Glutamatergic neuron (in vitro differentiated cells): ENCODE measurements at places on chromosomes 13 and 19.

- no peak for DNase-seq
Measured at GRCh38 chr13:95647321-95647720, 2.8 kb upstream of the DZIP1 start.

- DNase-seq: no peak
Measured at GRCh38 chr13:94254737-94255136, 224.7 kb downstream of the DCT start.

- no peak for DNase-seq
Measured at GRCh38 chr19:13068085-13068846, 34.4 kb downstream of the LYL1 start.

- no peak for DNase-seq
Measured at GRCh38 chr13:28327373-28328270, 167.3 kb downstream of the FLT1 start.

GRCh38 chr13:21932996-21933395, 262.1 kb downstream of the FGF9 start:
- DNase-seq: no peak

GRCh38 chr13:84431646-84432045, 549.4 kb upstream of the SLITRK1 start:
- no peak for DNase-seq

- DNase-seq: no peak
Measured at GRCh38 chr19:53870485-53870844, 2.8 kb downstream of the MYADM start.

GRCh38 chr13:101490406-101491015, 38.0 kb downstream of the ITGBL1 start:
- DNase-seq: no peak

GRCh38 chr19:38155453-38155852, 68.6 kb downstream of the DPF1 start:
- no peak for DNase-seq

DNA sequence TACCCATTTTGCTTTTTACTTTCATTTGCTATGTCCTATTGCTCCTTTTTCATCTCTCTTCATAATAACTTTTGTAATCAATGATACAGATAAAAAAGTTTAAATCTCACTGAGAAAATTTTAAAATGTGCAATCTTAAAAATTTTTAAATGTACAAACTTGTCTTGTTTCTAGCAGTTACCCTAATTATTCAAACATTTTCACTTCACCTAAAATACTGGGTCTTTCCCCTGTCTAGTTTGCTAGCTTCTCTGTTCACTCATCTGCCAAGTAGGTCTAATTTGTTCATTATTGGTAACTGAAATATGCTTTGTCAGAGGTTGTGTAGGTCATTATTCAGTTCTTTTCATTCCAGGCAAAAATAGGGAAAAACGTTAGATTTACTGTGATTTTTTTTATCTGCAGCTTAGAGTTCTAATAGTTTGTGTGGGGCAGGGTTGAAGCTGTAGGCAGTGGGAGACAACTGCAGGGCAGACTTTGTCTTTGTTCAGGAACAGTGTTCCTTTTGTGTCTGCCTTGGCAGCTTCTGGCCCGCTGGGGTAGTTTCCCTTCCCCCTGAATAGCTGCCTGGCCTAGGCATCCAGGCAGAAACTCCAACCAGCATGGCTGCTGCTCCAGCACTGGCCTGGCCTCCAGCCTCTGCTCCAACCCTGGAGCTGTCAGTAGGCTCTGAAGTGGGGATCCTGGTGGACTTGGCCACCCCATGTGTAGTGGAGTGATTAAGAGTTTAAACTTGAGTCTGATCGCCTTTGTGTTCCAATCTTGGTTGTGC, 48.5 kb downstream of the WDFY2 start:
- DNase-seq: peak; percentile 43

DNA sequence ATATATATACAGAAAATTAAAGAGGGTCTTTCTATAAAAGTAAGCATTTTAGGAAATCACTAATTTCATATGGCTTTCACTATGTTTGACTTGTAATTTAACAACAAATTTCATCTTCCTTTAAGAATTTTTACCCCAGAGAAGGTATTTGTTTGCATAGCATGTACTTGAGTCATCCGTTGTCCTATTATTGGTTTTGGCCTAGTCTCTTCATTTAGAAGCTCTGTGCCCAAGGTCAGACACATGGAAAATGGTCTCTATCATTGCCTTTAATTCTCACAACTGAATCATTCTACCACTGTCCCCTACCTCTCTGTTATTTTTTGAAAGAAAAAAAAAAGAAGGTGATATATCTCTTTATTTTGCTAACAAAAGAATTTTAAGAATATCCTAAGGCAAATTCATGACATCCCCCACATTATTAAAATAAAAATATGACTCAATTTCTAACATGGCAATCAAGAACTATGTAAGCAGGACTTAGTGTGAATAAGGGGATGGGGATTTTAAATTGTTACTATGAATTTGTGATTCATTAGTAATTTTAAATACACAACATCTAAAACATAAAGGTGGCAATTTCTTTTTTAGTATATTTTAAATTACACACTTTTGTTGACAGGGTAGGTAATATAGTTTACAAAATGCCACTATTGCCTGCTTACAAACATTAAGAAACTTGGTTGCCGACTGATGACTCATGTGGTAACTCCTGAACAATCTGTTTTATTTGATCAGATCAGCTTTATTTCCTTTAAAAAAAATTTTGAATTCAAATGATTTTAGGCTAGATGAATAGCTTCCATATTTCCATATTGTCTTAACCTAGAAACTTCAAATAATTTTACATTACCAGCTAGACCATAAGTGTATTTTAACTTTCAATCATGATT, 13.9 kb downstream of the SLITRK5 start:
- no peak for DNase-seq

- no peak for DNase-seq
Measured at GRCh38 chr13:20404488-20405222, 121.0 kb downstream of the CRYL1 start.

DNA sequence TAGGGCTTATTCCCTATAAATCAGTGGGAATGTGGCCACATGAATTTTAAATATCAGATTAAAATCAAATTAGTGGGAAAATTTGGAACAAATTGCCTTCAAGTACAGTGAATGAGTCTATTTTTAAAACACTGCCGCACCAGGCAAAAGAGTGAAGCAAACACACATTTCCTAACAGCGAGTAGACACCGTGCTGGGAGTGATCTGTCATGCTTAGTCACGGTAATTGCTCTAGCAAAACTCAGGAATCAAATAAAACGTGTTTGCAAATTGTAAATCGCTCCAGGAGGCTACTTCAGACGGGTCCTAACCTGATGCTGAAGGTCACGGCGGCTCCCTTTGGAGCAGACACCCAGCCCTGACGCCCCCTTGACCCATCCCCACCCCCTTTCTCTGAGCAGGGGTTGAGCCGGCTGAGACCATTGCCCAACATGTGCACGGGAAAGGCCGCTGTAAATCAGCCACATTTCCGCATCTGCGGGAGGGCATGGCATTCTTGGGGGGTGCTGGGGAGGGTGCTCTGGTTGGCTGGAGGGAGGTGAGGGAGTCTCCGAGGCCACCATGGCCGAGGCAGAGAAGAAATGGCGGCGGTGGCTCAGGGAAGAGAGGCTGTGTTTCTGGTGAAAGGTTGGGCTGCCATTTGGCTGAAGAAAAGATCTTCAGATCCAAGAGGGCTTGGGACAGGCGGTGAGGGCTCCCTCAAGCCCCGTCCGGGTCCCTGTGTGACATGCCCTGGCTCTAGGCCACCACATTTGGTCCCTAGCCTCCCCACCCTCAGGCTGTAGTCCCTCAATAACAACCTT, 8.9 kb downstream of the CEBPA start:
- no peak for DNase-seq

GRCh38 chr13:21139374-21139773, 37.0 kb downstream of the SKA3 start:
- DNase-seq: no peak

GRCh38 chr13:48775285-48775684, 121.6 kb downstream of the CYSLTR2 start:
- DNase-seq: no peak

- peak; percentile 65 for DNase-seq
Measured at GRCh38 chr19:10290876-10291553, 1.3 kb downstream of the ICAM5 start.

- DNase-seq: no peak
Measured at GRCh38 chr13:90068658-90069057, 1278.8 kb upstream of the MIR17HG start.

- DNase-seq: no peak
Measured at GRCh38 chr13:67273001-67273400, 42.9 kb upstream of the PCDH9 start.

- no peak for DNase-seq
Measured at GRCh38 chr13:63540061-63540460, 2124.4 kb upstream of the PCDH20 start.

GRCh38 chr13:56283262-56283828, 857.4 kb upstream of the PRR20A start:
- DNase-seq: no peak
